ENCODE measurements at places on chromosomes 12 and 14.

- DNase-seq, result no peak
These were observed 637.2 kb downstream of the TMTC2 start for GRCh38 chr12:83323866-83324265.

DNA sequence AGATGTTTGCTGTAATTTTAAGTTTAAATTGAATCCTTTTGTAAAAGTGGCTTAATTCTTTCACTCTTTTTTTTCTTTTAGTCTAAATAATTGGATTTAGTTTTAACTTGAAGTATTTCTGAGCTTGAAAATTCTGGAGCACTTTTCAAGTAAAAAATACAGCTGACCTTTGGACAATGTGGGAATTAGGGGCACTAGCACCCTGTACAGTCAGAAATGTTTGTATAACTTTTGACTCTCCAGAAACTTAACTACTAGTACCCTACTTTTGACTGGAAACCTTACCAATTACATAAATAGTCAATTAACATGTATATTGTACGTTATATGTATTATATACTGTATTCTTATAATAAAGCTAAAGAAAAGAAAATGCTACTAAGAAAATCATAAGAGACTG is 7.8 kb downstream of the KTN1 start:
- no peak for DNase-seq

DNA sequence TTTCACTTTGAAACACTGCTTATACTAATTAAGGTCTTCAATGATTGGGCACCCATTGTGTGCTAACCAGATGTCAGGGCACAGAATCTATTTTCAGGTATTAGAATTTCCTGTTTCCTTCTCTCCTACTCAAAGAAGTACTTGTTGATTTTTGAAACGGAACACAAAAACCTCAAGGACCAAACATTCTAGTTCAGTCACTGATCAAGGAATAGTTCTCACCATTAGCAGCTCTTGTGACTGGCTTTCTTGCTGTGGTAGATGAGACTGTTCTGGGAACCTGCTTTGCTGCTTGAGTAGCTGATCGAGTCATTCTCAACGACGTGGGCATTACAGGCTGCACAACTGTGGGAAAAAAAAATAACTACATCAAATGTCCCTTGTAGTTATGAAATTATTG is 11.0 kb downstream of the DLGAP5 start:
- no peak for DNase-seq

GRCh38 chr14:36647824-36648753 is 13.6 kb upstream of the PAX9 start:
- peak; percentile 61 for DNase-seq

- DNase-seq, result no peak
These were observed 22.2 kb upstream of the HDAC7 start for GRCh38 chr12:47841910-47842309.

DNA sequence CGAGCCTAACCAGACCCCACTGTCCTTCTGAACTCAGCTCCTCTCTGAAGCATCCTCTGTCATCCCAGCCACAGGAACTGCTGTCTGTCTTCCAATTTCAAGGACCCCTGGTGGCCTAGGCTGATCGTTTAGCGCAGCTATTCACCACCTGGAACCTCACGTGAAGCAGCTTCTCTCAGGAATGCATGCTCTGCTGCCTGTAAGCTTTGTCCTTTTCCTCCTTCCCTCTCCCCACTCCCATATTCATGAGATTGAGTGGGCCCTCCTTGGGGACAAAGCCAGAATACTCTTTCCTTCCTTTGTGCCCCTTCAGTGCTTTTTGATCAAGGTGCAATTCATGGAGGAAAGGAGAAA is 17.2 kb downstream of the DPF3 start:
- no peak for DNase-seq

GRCh38 chr12:42447371-42447786 is 121.4 kb downstream of the PPHLN1 start:
- no peak for DNase-seq

- DNase-seq, result no peak
These were observed 12.6 kb upstream of the OR10P1 start for GRCh38 chr12:55624056-55624455.

DNA sequence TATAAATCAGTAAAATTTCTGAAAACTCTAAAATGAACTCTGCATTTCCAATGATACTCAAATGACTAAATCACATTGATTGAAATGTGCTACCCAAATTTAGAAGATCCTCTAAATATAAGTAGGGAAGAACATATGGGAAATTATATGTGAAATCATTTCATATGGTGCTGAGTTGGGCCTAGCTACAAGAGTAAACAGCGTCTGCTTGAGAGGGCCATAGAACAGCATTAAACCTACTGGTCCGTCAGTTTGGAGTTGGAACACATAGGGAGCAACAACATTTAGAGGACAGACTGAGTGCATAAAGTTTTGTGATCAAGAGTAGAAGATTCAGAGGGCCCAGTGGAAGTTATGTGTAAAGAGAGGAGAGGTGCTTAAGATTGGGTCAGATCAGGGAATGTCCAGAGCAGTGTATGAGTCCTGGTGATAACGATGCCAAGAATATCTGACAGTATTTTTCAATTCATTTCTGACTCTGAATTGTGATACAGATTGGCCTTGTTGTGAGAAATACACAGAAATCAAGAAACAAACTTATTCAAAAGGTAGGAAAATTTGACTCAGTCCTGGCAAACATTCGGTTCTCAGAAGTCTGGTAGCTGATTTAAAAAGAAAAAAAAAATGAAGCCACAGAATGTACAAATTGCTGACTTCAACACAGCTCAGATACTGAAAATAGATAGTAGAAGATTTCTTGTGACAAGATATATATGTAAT is 362.2 kb downstream of the CCDC91 start:
- peak; percentile 62 for DNase-seq

- peak; percentile 26 for DNase-seq
These were observed 37.0 kb upstream of the PMCH start for GRCh38 chr12:102234599-102234998.

Measured in muscle of leg (tissue), 16 donors.